ENCODE measurements at places on chromosomes 3 and 15.

DNA sequence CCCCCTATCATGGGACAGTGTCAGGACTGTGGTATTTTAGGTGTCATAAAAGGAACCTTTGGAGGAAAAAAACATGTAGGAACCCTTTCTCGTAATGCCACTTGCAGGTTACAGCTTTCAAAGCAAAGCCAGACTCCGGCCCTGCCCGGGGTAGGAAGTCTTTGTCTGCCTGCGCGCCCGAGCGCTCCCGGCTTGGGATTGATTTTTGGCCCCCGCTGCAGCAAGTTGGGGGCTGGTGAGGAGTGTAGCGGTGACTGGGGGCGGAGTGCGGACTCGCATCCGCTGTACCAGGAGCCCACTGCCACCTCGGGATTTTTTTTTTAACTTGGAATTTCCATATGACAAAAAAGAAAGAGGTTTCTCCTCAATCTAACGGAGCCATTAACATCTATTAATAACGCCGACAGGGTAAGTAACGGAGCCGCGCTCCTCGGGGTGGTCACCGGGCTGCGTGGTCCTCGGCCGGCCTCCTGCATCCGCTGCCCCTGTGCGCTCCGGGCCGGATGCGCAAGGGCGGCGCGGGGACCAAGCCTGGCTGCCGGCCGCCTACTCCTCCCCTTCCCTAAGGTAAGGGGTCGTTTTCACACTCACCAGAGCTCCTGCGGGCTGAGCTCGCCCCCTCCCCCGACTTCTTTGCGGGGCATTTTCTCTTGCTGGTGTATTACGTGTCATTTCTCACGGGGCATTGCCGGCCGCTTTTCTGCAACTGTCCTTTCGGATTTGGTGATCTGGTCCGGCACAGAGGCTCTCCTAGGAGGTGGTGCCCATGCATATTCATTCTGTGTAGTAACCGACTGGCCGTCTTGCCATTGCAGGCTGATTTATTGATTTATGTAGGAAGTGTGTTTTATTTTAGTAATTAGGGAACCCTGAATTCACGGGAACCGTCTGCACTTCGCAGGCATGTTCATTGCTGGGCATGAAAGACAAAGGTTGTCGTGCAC, 219.8 kb upstream of the TOPAZ1 start:
- no peak for DNase-seq

- DNase-seq, result no peak
Observed at GRCh38 chr15:77104155-77104554, 33.2 kb upstream of the TSPAN3 start.

DNA sequence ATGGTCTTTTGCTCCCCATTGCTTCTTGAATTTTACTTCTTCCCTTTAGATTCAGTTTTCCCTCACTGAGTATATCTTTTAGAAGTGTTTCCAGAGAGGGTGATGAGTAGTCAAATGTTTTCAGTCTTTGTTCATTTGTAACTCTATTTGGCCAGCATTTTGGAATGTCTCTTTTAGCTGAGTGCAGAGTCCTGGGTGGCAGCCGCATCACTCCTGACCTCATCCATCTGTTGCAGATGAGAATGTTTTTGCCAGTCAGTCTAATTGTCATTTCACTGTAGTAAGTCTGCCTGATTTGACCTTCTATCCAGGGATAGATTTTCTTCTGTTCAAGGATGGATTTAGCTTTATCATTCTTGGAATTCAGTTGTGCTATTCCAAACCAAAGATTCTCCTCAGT, 7.3 kb downstream of the SRPRB start:
- no peak for DNase-seq

GRCh38 chr3:805326-805725, 287.5 kb upstream of the CNTN6 start:
- DNase-seq, result no peak

GRCh38 chr15:94834000-94834399, 602.6 kb downstream of the MCTP2 start:
- DNase-seq, result no peak

DNA sequence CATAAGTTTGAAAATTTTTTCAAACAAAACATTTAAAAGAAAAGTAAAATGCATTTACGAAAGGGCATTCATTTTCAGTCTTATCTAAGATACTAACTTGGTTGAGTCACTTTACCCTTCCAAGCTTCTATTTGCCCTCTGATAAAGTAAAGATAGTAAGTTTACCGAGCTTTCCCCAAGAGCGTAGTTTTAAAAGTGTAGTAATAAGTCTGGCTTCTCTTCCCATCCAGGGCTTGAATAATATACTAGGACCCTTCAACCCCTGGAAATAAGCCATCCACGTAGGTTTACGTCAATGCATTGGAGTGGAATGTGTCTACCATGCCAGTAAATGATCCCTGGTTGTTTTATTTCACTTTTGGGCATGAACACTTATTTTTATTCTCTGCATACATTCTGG, 608.3 kb downstream of the NTRK3 start:
- DNase-seq, result no peak
